ENCODE measurements at places on chromosomes 3 and 15. TPM values are rescaled to one million over a fixed set of nuclear protein-coding genes. Genes with fewer than 3 reads are reported as not detected.

DNA sequence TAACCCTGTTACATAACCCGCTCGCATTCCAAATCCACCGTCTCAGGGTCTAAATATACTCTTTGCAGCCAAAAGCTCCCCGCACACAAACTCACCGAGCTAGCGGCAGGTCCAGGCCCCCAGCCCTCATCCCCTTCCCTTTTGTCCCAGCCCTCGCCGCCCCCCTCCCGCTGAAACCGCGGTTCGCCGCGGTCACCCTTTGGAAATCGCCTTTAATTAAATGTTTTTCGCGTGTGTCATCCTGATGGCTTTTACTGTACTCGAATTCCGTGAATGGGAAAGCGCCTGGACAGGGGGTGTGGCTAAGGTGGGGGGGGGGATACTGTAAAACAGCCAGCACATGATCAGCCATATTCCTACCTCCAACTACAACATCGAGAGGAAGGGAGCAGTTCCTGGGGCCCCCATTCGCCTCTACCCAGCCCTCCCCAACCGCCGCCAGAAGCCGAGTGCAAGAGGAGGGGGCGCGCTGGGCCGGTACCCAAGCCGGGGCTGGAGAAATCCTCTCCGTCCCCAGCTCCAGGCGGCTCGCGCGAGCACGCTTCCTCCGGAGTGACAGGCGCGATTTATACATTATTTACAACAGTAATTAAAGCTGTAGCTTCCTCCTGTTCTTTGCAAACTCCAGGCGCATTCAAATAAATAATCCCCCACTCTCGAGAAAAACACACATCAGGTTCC, 1.7 kb downstream of the RORA start:
- peak; percentile 20 for DNase-seq

- peak; percentile 87 for DNase-seq
Measured at GRCh38 chr3:42443819-42444436, 33.5 kb upstream of the LYZL4 start.

DNA sequence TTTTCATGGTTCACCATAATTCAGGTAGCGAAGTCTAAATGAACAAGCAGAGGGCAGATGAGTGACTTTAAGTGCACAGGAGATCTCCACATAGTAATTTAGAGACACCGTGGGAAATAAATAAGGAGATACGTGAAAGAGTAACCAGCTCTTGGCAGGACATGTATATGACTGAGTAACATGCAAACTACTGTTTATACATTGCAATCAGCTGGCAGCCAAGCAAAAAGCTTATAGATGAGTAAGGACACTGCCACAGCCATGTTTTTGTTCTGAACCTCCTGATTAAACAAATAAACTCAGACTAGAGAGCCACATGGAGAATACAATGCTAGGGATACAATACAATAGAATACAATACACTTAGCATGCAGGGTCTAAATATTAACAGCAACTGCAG, 252.4 kb downstream of the FHIT start:
- DNase-seq, result no peak

DNA sequence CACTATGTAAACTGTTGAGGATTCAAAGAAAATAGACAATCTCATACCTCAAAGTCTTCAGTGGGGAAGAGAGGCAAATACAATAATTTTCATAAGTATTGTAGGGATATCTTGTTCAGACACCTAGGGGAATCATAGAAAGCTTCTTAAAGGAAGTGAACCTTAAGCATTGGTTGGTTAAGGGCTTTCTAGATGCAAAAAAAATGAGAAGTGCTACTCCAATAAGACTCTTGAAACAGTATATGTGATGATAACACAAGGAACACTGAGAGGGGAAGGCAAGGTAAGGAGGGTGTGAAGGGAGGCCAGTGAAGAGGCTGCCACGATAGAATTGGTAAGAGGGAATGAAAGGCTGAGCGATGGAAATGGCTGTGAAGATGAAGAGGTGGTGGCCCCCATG, 104.1 kb downstream of the TPRG1 start:
- DNase-seq, result no peak

DNA sequence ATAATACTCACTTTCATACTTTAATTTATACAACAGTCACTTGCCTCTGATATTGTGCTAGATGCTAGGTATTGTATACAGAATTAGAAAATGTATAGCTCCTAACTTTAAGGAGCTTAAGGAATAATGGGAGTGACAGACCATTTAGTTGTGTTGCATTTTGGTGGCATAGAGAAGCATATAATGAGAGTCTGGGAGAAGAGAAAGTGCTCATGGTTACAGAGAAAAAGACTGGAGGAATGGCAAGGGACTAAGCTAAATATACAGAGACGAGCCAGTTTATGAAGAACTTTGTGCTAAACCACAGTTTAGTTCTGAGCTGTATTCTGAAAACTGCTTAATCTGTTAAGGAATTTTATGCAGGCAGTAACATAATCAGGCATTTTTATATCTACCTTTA, 6.4 kb downstream of the RNF13 start:
- no peak for DNase-seq

DNA sequence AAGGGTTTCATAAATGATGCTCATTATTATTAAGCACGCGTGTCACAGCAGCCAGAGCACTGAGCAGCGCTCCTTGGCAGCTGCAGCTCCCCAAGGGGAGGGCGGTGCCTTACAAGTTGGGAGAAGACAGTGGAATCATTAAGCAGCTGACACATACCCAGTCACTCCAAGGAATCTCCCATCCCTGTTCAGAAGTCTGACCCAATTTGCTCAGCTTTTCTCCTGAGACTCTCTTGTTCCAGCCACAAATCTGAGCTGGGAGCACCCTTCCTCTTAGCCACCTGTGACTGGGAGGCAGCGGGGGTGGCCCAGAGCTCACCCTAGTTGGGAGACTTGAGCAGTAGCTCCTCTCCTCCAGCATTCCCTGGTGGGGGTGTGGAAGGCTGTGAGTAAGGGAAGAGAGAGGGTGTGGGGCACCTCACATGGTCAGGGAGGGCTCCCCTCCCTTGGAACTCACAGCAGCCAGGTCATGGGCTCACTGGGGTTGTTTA, 64.3 kb downstream of the DUT start:
- DNase-seq, result no peak

GRCh38 chr3:134311265-134311664, 60.6 kb upstream of the RYK start:
- DNase-seq, result no peak

GRCh38 chr3:109478614-109479013, 141.3 kb upstream of the DPPA4 start:
- DNase-seq, result no peak

DNA sequence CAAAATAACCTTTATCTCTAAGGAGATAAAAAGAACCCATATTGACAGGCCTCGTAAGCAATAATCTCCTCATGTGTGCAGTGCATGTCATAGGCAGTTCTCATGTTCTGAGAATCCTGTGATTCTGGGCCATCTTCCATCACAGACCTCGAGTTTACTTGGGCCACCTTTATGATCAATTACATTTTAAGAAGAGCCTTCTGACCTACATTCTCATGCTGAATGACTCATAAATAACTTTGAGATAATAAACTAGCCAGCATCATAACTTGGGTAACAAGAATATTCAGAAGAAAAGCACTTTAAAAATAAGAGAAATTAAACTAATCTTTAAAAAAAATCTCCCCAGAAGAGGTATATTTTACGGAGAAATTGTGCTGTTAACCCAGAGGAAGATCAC, 310.7 kb upstream of the ZNF717 start:
- DNase-seq, result no peak

DNA sequence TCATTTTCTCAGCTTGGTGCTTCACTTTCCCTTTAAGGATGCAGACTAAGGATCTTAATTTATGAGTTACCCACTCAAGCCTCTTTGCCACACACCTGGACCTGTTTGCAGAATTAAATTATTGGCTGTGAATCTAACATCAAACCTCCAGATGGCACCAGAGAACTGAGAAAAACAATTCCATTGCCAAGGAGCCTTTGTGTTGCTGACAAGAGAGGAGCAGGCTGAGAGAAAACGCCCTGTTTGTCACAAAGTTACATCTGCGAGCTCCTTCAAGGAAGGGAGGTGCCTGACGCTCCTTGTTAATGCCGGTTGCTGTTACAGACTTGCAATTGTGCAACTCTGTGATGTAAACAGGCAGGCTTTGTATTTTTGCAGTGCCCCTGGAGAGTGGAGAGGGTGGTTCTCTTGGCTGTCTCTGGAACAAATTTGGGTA, 36.3 kb upstream of the TMC3 start:
- DNase-seq, result peak; percentile 34

GRCh38 chr15:83853232-83853631, 199.3 kb downstream of the ADAMTSL3 start:
- no peak for DNase-seq

GABRR3 gene
- total RNA-seq, result not detected

CORO2B gene
- 0.77 TPM for total RNA-seq

MOBP gene
- 0.72 TPM for total RNA-seq

GABRB3 gene
- 1.1 TPM for total RNA-seq

SLC2A2 gene
- total RNA-seq, result 0.27 TPM

EEF1AKMT4 gene
- total RNA-seq, result 4.1 TPM

DNAH1 gene
- 7.0 TPM for total RNA-seq

Data from colonic mucosa (tissue), 4 donors.